H1 (cell line): ENCODE measurements at places on chromosomes 11 and 22. TPM values are rescaled to one million over a fixed set of nuclear protein-coding genes. Genes with fewer than 3 reads are reported as not detected.

Gene SMTNL1
- polyA plus RNA-seq: 0.13 and 0.18 TPM in 2 replicates

Gene TH
- 0.09 and 0.16 TPM in 2 replicates for polyA plus RNA-seq

Gene OR56A1
- 0.02 and 0.20 TPM in 2 replicates for polyA plus RNA-seq

Gene OR2AT4
- 0.09 TPM in 1 of 2 replicates, not detected in the other for polyA plus RNA-seq

Gene SCN2B
- 0.09 and 0.14 TPM in 2 replicates for polyA plus RNA-seq

Gene RFPL3
- polyA plus RNA-seq: 0.08 TPM in 2 replicates

Gene KRTAP5-8
- polyA plus RNA-seq: 0.06 TPM in 1 of 2 replicates, not detected in the other

Gene FGF4
- polyA plus RNA-seq: 0.57 and 1.3 TPM in 2 replicates

Gene IL17REL
- polyA plus RNA-seq: 0.15 and 0.17 TPM in 2 replicates

Gene OLFML1
- 0.03 TPM in 1 of 2 replicates, not detected in the other for polyA plus RNA-seq

Gene NCAM1
- polyA plus RNA-seq: 2.9 and 3.1 TPM in 2 replicates

Gene FOSL1
- polyA plus RNA-seq: 7.2 and 11.6 TPM in 2 replicates

Gene SLN
- polyA plus RNA-seq: not detected in 2 replicates

Gene IL18
- 0.13 and 0.29 TPM in 2 replicates for polyA plus RNA-seq

Gene TST
- polyA plus RNA-seq: 61.6 and 82.8 TPM in 2 replicates

Gene NLRP6
- polyA plus RNA-seq: 0.06 TPM in 1 of 2 replicates, not detected in the other

Gene SLC6A5
- polyA plus RNA-seq: not detected in 2 replicates

Gene TMEM151A
- 3.2 and 4.5 TPM in 2 replicates for polyA plus RNA-seq

Gene KRTAP5-11
- polyA plus RNA-seq: not detected in 2 replicates

Gene AIFM3
- polyA plus RNA-seq: 1.4 and 2.1 TPM in 2 replicates

Gene MRGPRE
- not detected in 2 replicates for polyA plus RNA-seq

Gene CABP4
- 0.03 TPM in 1 of 2 replicates, not detected in the other for polyA plus RNA-seq

Gene GGTLC2
- 0.14 TPM in 1 of 2 replicates, not detected in the other for polyA plus RNA-seq

Gene PRR5
- polyA plus RNA-seq: 25.7 and 36.1 TPM in 2 replicates

Gene SFI1
- 10.4 and 19.6 TPM in 2 replicates for polyA plus RNA-seq

Gene C11orf16
- polyA plus RNA-seq: 0.06 and 0.08 TPM in 2 replicates

Gene CARD18
- polyA plus RNA-seq: not detected in 2 replicates

Gene KDM4E
- polyA plus RNA-seq: not detected in 2 replicates

Gene ZNF214
- 0.71 and 0.80 TPM in 2 replicates for polyA plus RNA-seq

Gene SLC22A8
- polyA plus RNA-seq: not detected in 2 replicates

Gene RTN4R
- 41.3 and 51.5 TPM in 2 replicates for polyA plus RNA-seq

Gene ARHGEF17
- polyA plus RNA-seq: 11.3 and 23.4 TPM in 2 replicates

Gene TEX54
- not detected in 2 replicates for polyA plus RNA-seq

Gene TAF1D
- 45.8 and 64.7 TPM in 2 replicates for polyA plus RNA-seq

Gene MUC5AC
- not detected in 2 replicates for polyA plus RNA-seq

Gene KIAA1671
- 5.9 and 6.4 TPM in 2 replicates for polyA plus RNA-seq

Gene RIMBP3C
- 0.08 and 0.20 TPM in 2 replicates for polyA plus RNA-seq

Gene CBY1
- 28.5 and 30.2 TPM in 2 replicates for polyA plus RNA-seq

Gene OR10D3
- polyA plus RNA-seq: not detected in 2 replicates

Gene IRAG1
- 1.8 and 2.2 TPM in 2 replicates for polyA plus RNA-seq

Gene AGBL2
- polyA plus RNA-seq: 6.5 and 7.1 TPM in 2 replicates

Gene APOL5
- not detected in 2 replicates for polyA plus RNA-seq

Gene LDHAL6A
- not detected in 2 replicates for polyA plus RNA-seq
